ENCODE measurements at places on chromosomes 2 and 18.

DNA sequence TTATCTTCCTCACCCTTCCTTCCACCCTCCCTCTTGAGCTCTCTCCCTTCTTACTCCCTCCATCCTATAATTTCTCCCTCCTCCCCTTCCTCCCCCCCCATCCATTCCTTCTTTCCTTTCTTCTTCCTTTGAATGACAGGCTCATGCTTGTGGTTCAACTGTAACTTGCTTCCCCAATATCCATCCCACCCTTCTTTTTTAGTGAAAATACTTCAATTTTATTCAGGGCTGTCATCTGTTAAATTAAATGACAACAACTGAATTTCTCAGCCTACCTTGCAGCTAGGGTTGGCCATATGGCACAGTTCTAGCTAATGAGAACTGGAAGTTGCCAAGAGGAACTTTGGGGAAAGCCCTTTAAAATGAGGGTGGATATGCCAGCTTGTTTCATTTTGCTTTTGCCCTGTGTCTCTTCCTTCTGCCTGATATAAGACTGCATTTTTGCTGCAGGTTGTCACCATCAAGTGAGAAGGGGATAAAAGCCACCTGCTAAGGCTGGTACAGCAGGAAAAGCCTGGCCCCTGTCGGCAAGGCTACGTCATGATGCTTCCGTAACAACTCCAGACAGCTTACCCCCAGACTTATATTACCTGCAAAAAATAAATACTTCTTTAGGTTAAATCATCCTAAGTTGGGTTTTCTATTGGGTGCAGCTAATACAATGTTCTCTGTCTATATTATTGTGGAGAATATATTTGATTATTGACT is 121.8 kb downstream of the NXPH2 start:
- no peak for DNase-seq

DNA sequence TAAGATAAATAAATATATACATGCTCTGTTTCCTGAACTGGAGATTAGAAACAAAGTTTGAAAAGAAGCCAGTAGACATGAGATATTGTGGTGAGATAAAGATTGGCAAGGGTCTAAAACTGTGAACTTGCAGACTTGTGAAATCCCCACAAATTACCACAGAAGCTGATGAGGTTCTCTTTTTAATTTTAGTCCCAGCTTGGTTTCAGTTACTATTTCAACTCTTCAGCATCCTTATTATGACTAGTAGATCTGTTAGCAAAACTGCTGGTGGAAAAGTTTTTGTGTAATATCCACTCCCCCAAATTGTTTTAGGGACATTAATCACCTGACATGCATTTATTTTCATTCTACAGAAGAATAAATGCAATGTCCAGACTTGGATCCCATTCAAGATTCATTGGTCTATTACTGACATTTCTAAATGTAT is 20.8 kb downstream of the RASGRP3 start:
- DNase-seq = no peak

DNA sequence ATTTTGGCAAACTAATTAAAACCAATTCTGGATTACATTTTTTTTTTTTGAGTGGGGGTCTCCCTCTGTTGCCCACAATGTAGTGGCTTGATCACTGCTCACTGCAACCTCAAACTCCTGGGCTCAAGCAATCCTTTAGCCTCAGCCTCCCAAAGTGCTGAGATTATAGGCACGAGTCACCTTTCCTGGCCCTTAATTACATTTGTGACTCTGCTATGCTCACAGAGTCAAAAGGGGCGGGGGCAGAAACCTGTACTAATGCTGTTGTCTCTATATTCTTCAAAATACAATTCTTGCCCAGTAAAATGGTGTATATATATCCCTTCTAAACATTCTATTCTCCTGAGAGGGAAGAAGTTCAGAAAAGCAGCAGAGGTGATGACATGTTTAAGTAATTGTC is 23.2 kb downstream of the PRKD3 start:
- no peak for DNase-seq

DNA sequence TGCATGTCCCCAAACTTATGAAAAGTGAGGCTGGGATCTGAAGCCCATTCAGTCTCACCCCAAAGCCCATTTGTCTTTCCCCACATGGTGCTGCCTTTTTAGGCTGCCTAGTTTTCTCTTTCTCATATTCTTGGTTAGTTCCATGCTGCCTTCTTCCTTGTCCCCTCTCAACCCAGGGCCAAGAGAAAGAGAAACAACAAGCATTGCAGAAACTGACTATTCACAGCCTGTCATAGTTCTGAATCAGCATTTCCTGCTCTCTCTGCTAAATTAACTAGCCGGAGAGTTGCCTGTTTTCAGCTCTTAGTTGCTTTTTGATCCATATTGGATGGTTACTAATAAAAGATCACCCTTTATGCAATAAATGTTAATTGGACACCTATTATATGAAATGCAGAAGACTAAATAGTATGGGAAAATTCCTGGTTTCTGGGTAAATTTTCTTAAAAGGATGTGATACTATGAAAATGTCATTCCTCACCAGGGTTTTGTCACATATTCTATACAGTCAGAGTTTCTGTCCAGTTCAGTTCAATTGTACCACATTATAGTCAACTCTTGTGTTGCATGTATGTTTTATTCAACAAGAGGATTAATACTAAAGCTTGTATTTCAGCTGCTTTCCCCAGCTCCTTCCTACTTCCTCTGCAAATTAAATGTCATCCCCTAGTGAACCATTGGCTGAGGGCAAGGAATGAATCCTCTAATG is 246.5 kb downstream of the GALR1 start:
- DNase-seq = no peak

GRCh38 chr2:33763671-33764310 is 164.7 kb upstream of the FAM98A start:
- DNase-seq = no peak

GRCh38 chr2:46963941-46964673 is 48.5 kb upstream of the MCFD2 start:
- no peak for DNase-seq

- DNase-seq = no peak
These were observed 17.2 kb downstream of the MAL start for GRCh38 chr2:95042472-95043271.

GRCh38 chr18:10490401-10491165 is 35.2 kb upstream of the NAPG start:
- DNase-seq = peak; percentile 66

- DNase-seq = no peak
These were observed 347.5 kb downstream of the METTL4 start for GRCh38 chr18:2223849-2224248.

GRCh38 chr2:73516033-73516432 is 126.2 kb downstream of the NAT8 start:
- no peak for DNase-seq

GRCh38 chr2:134897932-134898331 is 20.7 kb upstream of the CCNT2 start:
- DNase-seq = no peak

GRCh38 chr2:142876423-142876822 is 1.0 kb upstream of the KYNU start:
- no peak for DNase-seq

- DNase-seq = no peak
These were observed 233.8 kb upstream of the PIK3C3 start for GRCh38 chr18:41721103-41721790.
